HuH-7.5 (cell line): ENCODE measurements at places on chromosomes 16 and 17.

DNA sequence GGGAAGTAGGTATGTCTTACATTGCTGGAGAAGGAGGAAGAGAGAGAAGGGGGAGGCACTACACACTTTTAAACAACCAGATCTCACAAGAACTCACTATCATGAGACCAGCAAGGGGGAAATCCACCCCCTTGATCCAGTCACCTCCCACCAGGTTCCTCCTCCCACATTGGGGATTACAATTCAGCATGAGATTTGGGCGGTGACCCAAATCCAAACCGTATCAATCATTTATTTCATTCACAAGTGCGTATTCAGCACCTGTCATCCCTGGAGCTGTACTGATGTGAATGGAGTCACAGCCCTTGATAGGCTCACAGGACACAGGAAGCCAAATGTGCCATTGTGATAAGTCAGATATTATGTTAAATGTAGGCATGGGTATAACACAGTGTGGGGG, 228.3 kb upstream of the HSBP1 start:
- no peak for DNase-seq

- no peak for DNase-seq
These were observed 26.1 kb downstream of the CTU2 start for GRCh38 chr16:88732172-88732960.

GRCh38 chr17:76243826-76244679, 3.8 kb upstream of the RNF157 start:
- DNase-seq = no peak

DNA sequence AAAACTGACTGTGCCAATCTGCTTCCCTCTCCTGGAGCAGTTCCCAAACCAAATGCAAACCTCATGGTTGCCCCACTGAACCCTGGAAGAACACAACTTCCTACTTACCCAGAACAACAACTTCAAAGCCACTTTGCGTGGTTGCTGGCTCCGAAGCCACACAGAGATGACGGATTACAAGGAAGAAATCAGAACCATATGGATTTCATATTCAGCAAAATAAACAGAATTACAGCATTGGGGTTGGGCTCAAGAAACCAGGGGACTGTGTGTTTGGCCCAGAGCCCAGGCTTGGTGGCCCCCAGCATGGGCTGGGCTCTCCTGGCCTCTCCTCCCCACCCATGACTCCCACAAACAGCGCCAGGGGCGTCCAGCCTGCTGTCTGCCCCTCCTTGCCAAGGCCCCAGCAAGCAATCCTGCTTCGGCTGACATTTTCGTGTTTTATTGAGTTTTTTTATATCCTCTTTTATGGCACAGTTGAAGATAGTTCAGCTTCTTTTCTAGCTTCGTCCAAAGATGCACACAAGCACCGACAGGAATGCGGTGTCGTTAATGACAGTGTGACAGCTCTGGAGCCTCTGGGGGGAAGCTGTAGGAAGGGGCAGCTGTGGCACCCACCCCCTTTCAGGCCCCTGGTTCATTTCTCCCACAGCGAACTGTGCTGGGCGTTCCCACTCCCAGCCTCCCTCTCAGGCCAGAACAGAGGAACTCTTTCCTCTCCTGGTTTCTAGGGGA, 137.1 kb downstream of the GAS7 start:
- DNase-seq = no peak

DNA sequence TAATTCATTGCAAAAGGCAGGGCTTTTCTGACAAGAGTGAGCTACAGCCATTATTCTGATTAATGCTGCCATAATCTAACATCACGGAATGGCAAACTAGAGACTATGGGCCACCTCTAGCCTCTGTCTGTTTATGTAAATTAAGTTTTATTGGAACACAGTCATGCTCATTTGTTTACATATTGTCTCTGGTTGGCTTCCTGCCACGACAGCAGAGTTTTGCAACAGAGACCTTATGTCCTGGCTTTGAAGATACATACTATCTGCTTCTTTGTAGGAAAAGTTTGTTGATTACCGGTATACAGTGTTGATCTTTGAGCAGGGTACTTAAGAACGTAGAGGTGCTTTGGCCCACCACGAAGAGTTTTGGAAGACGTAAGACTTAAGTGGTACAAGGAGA, 715.9 kb upstream of the RBFOX1 start:
- no peak for DNase-seq
